Umbilical cord (tissue), 2 donors: ENCODE measurements at places on chromosomes 2 and 18. TPM values are rescaled to one million over a fixed set of nuclear protein-coding genes. Genes with fewer than 3 reads are reported as not detected.
A peak's percentile ranks its signal among the peaks of the same experiment; 100 is the strongest.

- DNase-seq, result no peak
Observed at GRCh38 chr2:26455037-26455669, 22.8 kb downstream of the OTOF start.

GRCh38 chr2:10454505-10454904 lies 6.4 kb upstream of the ODC1 start:
- no peak for DNase-seq

DNA sequence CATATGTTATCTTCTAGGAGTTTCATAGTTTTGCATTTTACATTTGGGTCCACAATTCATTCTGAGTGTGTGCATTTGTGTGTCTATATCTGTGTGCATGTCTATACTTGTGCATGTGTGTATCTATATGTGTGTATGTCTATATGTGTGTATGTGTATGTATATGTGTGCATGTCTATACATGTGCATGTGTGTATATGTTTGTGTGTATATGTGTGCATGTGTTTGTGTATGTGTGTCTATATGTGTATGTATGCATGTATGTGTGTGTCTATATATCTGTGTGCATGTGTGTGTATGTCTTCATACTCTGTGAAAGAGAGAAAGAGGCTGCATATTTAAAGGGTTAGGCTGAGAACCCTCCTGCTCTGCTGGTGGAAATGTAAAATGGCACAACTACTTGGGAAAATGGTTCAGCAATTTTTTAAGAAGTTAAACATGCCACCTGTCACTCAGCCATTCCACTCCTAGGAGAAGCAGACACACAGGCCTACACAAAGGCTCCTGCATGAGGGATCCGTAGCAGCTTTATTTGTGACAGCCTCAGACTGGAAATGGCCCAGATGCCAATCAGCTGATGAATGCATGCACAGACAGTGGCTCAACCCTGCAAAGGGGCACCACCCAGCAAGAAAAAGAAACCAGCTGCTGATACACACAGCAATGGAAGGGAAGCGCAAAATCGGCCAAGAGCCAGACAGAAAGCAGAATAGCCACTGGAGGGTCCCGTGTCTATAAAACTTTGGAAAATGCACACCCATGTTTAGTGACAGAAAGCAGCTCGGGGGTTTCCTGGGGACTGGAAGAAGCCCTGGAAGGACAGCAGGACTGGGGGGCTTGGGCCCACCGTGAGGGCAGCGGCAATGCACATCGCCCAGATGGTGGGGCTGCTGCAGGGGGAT lies 146.8 kb downstream of the SEPTIN10 start:
- DNase-seq, result peak; percentile 69

GRCh38 chr2:223989856-223990232 lies 32.6 kb downstream of the MRPL44 start:
- DNase-seq, result no peak

DNA sequence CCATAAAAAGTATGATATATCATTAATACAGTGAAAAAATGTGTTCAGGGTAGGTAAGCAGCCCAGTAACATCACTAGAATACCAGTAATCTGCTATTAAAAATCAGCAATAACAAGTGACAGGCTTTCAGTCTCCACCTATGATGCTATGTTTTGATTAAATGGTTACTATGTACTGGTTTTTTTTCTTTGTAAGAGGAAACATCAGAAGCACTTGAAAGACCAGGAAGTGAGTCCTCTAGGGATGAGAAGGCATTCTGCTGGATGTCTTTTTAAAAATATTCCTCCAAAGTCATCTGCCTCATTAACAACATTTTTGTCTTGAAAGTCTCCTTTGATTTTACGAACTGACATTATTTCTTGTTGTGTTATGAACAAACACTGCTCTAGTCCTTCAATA lies 136.0 kb upstream of the FAM98A start:
- no peak for DNase-seq

DNA sequence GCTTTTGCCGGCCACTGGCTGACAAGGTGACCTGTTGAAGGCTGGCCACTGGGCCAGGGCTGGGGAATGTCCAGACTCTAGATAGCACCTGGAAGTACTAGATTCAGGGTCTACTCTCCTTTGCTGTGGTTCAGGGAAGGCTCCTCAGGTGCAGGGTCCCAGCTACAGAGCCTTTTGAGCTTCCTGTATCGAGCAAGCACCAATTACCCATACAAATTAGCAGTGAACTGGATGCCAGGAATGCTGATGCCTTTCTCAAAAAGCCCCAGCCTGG lies 213.4 kb downstream of the CYP26B1 start:
- no peak for DNase-seq

DNA sequence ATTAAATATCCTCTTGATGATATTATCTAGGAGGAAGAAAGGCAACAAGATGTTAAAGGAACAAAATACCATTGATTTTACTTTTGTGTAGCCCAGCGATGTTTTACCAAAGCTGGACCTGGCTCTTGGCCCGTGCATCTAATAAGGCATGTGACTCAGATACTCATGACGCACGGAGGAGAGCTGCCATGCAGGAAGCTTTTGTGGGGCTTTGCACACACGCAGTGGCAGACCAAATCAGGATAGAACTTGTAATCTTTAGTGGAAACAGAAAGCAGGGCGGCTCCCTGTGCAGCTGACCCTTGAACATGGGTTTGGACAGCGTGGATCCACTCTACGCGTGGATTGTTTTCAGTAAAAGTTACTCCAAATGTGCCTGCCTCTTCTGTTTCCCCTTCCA lies 190.0 kb downstream of the NAPG start:
- DNase-seq, result peak; percentile 96

- DNase-seq, result peak; percentile 26
Observed at GRCh38 chr2:121260370-121261154, 24.4 kb downstream of the TFCP2L1 start.

DNA sequence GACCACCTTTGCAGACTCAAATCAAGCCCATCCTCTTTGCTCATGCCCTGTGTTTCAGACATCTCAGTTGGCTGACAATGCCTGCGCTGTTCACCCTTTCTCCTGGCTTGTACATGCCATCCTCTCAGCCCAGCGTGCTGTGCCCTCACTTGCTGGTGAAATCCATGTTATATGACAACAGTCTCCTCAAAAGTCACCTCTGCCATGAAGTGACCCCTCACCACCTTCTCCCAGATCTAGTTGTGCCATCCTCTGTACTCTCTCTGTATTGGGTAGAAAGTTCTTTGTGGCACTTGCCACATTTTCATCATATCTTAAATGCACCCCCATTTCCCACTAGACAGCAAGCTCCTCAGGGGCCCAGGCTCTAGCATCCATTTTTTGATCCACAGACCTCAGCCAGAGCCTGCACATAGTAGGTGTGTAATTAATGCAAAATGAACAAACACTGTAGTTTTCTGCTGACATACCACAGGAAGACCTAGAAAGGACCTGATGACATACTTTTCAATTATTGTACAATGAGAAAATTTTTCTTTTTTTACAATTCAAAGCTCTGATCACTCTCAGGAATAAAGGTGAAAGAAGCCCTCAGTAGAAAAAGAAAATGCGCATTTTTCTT lies 22.8 kb downstream of the ZEB2 start:
- DNase-seq, result no peak

DNA sequence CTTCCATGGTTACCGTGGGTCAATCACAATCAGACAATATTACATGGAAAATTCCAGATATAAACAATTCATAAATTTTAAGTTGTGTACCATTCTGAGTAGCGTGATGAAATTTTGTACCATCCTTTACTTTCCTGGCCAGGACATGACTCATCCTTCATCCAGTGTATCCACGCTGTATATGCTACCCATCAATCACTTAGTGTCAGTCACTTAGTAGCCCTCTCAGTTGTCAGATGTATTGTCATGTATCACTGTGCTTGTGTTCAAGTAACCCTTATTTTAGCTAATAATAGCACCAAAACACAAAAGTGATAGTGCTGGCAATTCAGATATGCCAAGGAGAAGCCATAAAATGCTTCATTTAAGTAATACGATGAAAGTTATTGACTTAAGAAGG lies 282.6 kb downstream of the CPS1 start:
- DNase-seq, result no peak

- peak; percentile 35 for DNase-seq
Observed at GRCh38 chr2:98908931-98909316, 27.1 kb downstream of the CRACDL start.

DNA sequence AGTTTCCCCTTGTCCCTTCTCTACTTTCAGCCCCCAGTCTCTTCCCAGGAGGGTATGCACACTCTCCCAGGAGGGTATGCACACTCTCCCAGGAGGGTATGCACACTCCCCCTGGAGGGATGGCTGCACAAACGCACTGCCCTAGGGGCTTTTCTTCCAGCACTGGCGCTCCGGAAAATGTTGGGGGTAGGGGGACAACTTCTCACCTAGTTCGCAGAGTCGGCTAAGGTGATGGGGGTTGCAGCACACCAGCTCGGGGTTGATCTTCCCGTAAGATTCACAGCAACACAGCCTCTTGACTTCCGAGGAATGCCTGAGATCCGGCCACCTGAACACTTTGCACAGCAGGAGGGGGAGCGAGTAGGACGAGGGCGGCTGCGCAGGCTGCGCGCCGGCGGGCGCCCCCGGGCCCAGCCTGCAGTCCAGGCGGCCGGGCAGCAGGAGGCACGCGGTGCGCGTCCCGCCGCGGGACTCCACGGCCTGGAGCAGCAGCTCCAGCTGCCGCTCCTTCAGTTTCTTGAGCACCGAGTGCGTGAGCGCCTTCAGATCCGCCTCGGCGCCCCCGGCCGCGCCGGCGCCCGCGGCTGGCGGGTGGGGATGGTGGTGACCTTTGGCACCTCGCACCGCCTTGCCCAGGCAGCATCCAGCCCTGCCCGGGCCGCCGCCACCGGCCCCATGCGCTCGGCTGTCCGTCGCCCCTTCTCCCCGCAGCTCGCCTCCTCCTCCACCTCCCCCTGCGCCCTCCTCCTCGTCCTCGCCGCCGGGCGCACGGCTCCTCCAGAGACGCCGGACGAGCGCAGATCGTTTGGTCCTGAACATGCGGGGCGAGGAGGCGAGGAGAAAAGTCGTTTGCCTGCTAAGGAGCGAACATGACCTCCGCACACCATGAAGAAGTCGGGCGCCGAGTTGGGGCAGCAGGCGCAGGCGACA lies 894 bp downstream of the SMAD7 start:
- DNase-seq, result peak; percentile 34

GRCh38 chr2:219803294-219803693 lies 175.9 kb downstream of the SLC4A3 start:
- DNase-seq, result no peak

DNA sequence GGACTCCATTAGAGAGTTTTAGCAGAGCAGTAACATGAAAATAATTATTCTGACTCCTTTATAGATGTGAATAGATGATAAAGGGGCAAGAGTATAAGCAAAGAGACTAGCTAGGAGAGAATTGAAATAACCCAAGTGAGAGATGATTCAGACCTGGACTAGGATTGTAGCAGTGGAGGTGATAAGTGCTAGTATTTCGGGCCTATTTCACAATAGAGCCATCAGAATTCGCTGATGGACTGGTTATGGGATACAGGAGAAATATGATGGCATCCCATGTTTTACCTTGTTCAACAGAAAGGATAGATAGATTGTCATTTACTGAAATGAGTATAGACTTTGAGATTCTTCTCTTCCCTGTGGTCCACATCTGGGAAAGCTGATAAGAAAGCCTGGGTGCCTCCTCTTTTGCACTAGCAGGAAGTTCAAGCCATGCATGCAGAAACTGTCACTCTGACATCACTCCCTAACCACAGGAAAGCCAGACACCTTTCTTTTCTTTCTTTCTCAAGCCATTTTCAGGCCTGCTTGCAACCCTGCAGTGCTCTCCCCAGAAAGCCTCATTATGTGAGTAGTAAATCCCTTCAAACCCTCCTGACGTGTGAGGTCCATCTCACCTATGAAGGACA lies 25.3 kb downstream of the DYNAP start:
- DNase-seq, result no peak

DNA sequence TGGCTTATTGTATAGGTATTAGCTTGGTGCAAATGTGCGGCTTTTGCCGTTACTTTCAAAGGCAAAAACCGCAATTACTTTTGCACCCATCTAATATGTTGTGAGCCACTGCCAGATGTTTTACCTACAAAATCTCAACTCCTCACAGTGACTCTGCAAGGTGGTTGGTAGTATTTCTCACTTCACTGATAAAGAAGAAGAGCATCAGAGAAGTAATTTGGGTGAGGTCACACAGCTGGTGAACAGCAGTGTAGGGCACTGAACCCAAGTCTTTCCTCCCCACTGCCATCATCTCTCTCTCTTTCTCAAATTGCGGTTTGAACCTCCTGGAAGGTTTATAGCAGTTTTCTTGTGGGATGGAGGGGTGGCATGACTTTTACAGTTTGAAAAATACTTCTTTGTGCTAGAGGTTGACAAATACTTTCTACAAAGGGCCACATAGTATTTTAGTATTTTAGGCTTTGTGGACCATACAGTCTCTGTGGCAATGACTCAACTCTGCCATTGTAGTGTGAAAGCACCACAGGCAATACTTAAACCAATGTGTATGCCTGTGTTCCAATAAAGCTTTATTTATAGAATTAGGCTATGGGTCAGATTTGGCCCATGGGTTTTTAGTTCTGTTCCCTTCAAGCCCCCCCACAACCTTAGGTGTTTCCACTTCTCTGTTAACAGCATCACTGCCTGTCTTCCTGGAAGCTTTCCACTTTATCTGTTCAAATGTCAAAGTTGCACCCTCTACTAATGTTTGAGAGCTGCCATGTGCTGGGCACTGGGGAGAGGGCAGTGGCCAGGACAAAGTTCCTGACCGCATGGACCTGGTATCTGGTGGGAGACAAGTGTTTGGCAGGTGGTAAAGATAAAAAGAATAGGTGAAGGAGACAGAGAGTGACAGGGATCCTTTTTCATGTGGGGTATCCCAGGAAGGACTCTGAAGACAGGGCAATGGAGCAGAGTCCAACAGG lies 30.1 kb downstream of the FHOD3 start:
- DNase-seq, result no peak

DNA sequence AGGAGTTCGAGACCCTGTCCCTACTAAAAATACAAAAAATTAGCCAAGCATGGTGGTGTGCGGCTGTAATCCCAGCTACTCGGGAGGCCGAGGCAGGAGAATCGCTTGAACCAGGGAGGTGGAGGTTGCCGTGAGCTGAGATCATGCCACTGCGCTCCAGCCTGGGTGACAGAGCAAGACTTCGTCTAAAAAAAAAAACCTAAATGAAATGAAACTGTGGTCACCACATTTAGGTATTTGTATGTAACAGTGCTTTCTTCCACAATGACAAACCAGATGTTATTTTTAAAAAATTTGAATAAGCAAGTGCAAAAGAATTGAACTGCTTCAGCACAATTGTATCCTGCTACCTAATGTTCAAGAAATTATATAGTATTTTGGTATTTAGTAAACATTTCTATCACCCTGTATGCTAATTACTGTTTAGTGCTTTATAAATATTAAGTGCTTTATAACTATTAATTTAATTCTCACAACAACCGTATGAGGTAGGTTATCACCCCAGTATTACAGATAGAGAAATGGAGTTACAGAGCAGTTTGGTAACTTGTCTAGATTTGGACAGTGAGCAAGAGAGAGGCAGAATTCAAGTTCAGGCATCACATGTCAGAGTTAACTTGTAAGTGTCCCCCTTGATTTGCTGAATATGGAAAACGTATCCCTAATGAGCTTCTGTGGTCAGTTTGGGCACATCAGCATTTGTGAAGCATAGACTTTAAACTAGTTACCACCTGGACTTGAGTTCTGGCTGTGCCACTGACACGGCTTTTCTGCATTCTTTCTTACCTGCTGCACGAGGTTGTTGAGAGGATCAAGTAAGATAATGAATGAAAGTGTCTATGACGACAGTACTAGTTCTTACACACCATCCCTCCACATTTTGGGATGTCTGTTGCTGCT lies 14.4 kb downstream of the PHLPP1 start:
- DNase-seq, result no peak

Gene ADRA2B
- total RNA-seq, result 1.9 TPM

Gene ENOSF1
- 45.5 TPM for total RNA-seq

Gene IL1F10
- total RNA-seq, result 0.72 TPM

Gene PLGLB1
- 7.7 TPM for total RNA-seq

Gene UGT1A7
- 3.6 TPM for total RNA-seq

Gene ADGRF3
- 0.48 TPM for total RNA-seq

Gene NCKAP5
- total RNA-seq, result 7.9 TPM
